ENCODE measurements at places on chromosomes 6 and 20. TPM values are rescaled to one million over a fixed set of nuclear protein-coding genes. Genes with fewer than 3 reads are reported as not detected.

DNA sequence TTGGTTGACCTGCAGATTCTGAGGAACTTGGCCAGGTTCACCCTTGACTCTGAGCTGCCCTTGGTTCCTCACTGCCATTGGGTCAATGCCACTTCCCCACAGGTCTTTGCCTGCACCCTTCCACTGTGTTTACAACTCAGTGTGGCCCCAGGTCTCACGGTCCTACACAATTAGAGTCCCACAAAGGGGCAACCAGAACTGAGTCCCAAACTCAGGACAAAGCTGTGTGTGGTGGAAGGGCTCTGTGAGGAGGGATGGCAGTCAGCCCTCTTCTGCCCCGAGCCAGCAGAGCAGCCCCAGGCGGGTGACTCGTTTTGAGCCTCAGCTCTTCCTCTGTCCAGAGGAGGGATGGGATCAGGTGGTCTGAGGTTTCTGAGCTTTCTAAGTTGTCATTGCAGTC lies 69.5 kb downstream of the NPEPL1 start:
- peaks cover 72% of the 10 kb centered on the region for H3K27me3 ChIP-seq
- H3K27ac ChIP-seq: no peak overlapping the region
- H3K4me3 ChIP-seq: no peak overlapping the region
- H3K4me1 ChIP-seq: no peaks in the 10 kb centered on the region

DNA sequence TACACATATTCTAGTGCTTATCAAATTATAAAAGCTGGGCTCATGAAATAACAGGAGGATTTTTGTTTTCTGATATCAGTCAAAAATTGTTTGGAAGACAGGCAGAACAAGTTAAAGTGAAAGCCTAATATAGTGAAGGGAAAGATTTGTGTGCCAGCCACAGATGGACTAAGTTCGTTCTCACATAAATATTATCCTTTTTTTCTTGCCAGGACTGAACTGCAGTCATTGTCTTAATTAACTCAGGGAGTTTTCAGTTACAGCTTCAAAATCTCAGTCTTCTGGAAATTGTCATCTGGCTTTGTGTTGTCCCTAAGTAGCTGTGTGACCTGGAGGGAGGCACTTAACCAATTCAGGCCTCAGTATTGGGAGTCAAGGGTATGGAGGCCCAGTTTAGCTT lies 40.7 kb downstream of the PLCB4 start:
- H3K27me3 ChIP-seq: no peaks in the 10 kb centered on the region

Gene DCBLD1
- 19.5 TPM for total RNA-seq

GRCh38 chr6:169520104-169520503 lies 181.7 kb downstream of the WDR27 start:
- no peak for DNase-seq
- no peaks in the 10 kb centered on the region for H3K4me1 ChIP-seq
- H3K27ac ChIP-seq: no peak overlapping the region
- H3K4me3 ChIP-seq: no peak overlapping the region
- H3K36me3 ChIP-seq: no peaks in the 10 kb centered on the region

- H3K27ac ChIP-seq: no peak overlapping the region
- H3K4me3 ChIP-seq: no peak overlapping the region
- no peaks in the 10 kb centered on the region for H3K27me3 ChIP-seq
- no peak for DNase-seq
These were observed 227.7 kb upstream of the TSHZ2 start for GRCh38 chr20:52744441-52744840.

- no peaks in the 10 kb centered on the region for H3K4me1 ChIP-seq
- no peak overlapping the region for H3K27ac ChIP-seq
- DNase-seq: no peak
- no peaks in the 10 kb centered on the region for H3K36me3 ChIP-seq
- H3K4me3 ChIP-seq: no peak overlapping the region
These were observed 151.1 kb downstream of the TMEM242 start for GRCh38 chr6:157172231-157172701.

Data from HCT116 (cell line).